GM20000 (cell line): ENCODE measurements at places on chromosomes 1 and 21.

DNA sequence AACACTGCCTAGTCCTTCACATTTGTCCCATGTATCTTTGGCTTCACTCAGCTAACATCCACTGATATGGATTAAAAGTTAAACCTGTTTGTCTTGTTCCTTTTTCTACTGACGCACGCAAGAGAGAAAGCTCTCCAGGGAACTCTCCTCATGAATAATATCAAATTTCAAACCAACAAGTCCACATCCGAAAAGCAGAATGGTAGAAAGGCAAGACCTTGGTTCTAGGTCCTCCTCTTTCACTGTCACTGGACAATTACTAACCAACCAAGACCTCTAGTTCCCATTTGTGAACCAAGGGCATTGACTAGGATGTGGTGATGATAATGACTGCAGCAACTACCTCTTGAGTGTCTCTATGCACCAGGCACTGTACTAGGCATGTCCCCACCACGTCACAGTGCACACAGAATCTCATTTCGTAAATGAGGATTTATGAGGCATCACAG lies 8.4 kb downstream of the PLPP3 start:
- no peak for DNase-seq

DNA sequence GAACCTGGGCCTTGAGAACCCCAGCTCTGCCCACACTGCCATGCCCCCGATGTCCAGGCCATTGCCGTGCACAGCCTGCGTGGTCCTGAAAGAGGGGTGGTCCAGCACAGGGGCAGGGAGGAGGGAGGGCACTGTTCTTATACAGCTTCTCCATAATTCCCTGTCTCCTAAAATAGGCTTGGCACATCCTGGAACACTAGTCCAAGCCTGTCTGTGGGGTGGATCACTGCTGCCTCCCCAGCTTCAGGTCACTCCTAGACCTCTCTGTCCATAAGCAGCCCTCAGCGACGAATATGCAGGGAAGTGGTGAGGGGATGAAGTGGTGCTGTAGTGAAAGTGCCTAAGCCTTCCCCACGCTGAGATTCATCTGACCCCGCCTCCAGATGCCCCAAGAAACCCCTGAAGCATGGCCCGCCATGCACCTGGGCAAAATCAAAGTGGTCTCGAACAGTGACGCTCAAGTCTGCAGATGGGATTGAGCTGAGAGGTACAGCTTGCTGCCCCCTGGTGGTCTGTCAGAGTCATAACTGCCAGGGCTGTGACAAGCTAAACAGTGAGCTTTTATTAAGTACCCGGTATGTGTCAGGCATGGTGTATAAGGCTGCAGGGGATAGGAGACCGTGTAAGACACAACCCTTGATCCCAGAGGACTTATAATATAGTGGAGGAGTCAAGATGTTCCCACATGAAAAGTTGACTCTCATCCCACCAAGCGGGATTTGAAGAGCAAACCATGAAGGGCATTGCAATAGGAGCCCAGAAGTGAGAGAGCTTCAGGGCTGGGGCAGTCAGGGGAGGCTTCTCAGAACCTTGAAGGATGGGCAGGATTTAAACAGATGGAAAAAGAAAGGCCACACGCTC lies 66.6 kb downstream of the FAM163A start:
- DNase-seq, result peak; percentile 73

- DNase-seq, result no peak
Measured at GRCh38 chr1:110588486-110588885, 17.7 kb downstream of the KCNA2 start.

DNA sequence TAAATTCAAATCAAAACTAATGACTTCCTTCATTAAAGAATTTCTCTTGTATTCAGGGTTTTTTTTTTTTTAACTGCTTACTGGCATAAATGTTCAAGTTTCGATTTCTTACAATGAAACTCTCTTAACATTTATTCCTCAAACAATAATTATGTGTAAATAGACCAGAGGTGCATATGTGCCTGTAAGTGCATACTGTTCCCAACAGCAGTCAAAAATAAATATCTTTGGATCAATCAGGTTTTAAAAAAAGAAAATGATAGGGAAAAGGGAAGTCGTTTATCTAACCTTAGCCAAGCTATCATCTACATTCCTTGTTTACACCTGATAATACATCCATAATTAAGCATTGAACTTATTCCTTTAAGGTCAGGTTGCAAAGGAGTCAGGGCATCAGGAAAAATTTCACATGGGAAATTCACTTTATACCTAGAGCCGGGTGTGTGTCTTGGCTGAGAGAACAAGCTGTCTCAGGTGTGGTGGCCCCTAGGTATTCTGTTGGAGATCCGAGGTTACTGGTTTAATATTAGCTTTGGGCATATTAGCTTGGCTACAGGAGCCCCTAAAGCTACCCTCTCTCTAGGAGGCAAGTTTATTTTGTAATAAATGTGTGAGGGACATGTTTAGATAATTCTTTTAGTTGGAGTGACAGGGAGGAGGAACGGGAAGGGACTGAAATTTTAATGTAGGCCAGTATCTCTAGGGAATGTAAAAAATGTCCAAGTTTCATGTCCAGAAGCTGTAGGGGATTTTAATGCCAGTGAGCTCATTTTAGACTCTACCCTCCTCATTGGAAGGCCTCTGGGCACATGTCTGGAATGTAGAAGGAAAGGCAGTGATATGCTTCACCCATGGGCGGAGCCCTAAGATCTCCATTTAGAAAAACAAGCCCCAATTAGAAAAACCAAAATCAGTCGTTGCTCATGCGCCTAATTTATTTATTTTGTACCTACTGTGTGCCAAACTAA lies 327.9 kb upstream of the PROX1 start:
- no peak for DNase-seq

- DNase-seq, result no peak
Measured at GRCh38 chr1:66084442-66084841, 291.7 kb downstream of the PDE4B start.
